ENCODE measurements at places on chromosomes 5 and 9.

GRCh38 chr9:137138722-137139467 is at the start of gene GRIN1:
Gene GRIN1 (plus strand): TSS chr9:137139154. CDS start chr9:137139487, 333 bp downstream.
- peak; percentile 76 for DNase-seq

GRCh38 chr9:36632892-36633291 is 60.2 kb downstream of the MELK start:
- peak; percentile 59 for DNase-seq

GRCh38 chr9:135732569-135733257 is 30.7 kb downstream of the KCNT1 start:
- DNase-seq, result no peak

DNA sequence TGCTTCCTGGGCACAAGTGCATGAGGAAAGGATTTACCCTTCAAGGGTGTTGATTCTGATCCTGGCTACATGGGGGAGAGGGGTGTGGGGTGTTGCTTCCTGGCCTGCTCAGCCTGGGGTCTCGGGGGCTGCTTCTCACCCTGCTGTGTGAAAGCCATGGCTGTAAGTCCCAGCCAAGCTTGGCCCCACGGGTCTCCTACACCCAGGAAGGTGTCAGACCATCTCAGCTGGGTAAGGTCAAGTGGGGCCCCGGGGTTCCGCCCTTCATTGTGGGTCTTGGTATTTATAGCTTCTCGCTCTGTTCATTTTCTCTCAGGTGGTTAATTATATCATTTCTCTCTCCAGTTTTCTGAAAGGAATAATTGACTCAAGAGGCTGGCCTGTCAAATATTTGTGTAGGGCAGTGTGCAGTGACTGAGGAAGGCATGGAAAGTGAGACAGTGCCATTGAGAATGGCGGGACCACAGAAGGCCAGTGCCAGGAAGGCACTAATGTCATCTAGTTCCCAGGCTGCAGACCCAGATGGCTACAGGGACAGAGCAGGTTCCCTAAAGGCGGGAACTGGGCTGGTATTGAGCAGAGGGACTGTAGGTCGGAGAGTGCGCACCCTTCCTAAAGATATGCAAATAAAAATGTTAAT is 126.0 kb downstream of the FOXD1 start:
- DNase-seq, result no peak

GRCh38 chr5:10289991-10290390 is 17.7 kb downstream of the CMBL start:
- DNase-seq, result no peak

DNA sequence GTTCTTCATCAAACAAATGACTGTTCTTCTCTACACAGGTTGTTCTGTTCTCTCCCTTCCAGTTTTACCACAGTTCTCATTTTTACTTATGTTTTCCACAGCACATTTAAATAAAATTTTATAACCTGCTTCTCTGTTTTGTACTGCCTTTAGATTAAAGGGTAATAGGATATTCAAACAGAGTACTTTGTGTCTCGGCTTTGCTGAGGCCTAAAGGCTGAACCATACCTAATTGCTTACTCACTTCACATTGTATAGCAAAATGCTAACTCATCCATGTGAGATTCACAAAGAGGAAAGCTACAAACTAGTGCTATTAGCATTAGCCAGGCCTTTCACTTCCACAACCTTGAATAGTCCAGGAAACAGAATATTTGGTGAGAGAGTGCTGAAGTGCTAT is 200.3 kb downstream of the TRPM3 start:
- peak; percentile 57 for DNase-seq

DNA sequence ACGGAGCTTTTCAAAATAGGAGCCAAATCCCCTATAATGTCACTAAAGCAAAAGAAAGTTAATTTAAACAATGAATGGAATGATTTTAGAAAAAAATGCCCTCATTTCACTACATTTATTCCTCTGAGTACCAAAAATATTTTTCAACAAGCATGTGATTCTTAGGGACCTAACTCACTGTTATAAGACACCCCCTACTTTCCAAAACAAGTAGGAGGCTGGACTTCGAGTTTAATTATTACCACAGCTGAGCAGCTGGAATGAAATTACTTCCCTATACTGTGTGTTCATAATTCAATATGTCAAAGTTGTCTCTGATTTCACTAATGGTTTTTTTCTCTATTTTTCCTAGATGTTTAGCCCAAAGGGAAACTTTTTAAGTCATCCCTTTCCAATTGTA is 61.6 kb downstream of the SAXO1 start:
- DNase-seq, result no peak

DNA sequence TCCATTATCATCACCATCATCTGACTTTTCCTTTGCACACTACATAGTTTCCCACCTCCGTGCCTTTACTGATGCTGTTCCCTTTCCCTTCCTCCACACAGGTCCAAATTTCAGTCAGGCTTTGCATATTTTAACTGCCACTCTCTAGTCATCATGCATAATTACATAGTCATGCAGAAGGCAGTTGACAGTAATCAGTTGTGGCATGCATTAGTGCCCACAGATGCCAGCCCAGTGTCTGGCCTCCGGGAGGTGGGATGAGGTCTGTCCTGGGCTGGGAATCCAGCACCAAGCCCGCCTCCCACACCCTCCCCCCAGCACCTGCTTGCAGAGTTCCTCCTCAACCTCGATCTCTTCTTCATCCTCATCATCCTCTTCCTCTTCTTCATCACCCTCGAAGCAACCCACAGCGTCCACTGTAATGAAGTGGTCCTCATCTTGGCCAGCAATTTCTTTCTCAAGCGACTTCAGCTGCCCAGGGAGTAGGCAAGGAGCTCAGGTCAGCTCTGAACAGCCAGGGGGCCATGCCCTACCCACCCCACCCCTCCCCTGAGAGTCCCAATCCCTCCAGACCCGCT is 8.8 kb downstream of the BBLN start:
- DNase-seq, result no peak

DNA sequence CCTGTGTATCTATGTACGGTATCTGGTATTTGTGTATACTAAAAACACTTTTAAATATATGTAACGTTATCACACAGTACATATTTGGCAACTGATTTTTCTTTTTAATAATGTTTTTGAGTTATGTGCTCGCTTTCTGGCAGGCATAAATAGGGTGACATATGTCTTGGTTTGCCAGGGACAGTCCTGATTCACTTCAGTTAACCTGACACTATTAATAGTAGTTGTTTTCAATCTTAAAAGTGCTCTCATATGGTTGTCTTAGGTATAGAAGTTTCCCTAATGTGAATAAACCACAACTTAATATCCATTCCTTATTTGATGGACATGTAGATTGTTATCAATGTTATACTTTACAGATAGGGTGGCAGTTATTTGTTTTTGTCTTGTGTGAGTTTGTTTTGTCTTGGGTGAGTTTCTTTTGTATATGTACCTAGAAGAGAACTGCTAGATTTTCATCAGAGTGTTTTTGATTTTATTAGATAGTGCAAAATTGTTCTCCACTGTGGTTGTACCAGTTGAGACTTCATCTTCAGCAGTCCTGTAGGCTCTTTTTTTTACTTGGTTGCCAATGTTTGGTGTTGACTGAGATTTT is 7.9 kb downstream of the G3BP1 start:
- no peak for DNase-seq

GRCh38 chr5:179805529-179806249 is 977 bp downstream of the MGAT4B start:
- peak; percentile 75 for DNase-seq

DNA sequence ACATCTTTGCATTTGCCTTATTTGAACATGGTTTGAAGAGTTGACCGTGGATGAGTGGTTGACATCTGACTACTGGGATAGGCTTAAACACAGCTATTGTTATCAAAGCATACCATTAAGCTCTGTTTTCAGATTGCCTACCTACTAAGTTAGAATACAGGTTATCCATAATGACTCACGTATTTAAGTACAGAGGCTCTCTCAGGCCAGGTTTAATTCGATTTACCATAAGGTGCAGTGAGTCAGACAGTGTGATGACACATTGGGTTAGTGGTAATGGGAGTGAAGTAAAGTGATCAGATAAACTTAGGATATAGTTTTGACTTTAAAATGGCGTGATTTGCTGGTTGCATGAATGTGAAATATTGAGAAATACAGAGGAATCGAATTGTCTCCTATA is 732.0 kb upstream of the CTNND2 start:
- DNase-seq, result no peak

DNA sequence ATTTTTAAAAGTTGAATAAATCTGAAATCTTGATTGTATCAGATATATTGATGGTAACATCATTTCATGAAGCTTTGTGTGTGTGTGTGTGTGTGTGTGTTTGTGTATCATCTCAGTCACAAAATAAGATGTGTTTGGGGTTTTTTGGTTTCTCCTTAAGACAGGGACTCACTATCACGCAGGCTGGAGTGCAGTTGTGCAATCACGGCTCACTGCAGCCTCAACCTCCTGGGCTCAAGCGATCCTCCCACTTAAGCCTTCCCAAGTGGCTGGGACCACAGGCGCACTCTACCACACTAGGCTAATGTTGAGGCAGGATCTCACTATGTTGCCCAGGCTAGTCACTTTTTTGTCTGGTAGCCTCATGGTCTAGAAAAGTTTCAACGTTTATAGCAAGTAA is 83.4 kb upstream of the DMRT1 start:
- no peak for DNase-seq

DNA sequence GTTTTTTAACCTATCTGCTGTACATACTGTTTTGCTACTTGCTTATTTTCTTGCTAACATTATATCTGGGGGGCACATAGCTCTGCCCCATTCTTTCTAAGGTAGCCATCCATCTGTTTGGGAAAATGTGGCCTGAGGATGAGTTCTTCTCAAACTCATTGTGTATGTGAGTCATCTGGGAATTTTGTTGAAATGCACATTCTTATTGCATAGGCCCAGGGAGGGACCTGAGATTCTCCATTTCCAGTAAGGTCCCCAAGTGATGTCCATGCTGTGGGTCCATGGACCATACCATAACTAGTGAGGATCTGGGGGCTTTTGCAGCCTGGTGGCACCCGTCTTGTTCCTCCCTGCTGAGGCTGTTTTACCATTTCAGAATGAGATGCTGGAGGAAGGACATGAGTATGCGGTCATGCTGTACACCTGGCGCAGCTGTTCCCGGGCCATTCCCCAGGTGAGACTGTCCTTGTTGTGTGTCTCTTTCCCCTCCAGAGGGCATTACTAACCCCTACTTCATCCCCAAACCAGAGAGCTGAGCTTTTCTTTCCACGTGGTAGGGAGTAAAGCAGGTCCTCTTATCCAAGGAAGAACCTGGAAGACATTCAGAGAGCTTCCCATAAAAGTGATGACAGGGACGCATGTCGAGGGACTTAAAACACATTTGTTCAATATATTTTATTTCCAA is 28.6 kb downstream of the CYFIP2 start:
- DNase-seq, result no peak

Data from adipocyte (in vitro differentiated cells).